ENCODE measurements at places on chromosomes 12 and 14.

GRCh38 chr12:25052914-25053211, 104.0 kb upstream of the BCAT1 start:
- DNase-seq = no peak

- no peak for DNase-seq
These were observed 235 bp downstream of the RAB2B start for GRCh38 chr14:21476523-21476924.

DNA sequence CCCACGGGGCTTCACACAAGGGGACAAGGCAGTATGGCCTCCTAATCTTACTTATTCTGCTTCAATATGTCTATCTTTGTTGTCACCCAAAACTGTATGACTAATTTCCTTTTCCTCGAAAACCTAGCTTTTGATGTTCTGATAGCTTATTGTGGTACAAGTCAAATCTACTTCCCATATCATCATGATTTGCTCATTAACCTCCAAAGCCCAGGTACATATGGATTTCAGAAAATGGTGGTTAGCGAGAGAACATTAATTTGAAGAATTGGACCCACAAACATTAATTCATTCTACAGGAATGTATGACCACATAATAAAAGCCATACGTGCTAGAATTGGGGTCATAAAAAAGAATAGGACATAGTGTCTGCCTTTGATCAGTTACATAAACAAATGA, 412.5 kb downstream of the CCDC91 start:
- DNase-seq = no peak

- DNase-seq = no peak
These were observed 217.1 kb upstream of the AMIGO2 start for GRCh38 chr12:47296828-47297227.

DNA sequence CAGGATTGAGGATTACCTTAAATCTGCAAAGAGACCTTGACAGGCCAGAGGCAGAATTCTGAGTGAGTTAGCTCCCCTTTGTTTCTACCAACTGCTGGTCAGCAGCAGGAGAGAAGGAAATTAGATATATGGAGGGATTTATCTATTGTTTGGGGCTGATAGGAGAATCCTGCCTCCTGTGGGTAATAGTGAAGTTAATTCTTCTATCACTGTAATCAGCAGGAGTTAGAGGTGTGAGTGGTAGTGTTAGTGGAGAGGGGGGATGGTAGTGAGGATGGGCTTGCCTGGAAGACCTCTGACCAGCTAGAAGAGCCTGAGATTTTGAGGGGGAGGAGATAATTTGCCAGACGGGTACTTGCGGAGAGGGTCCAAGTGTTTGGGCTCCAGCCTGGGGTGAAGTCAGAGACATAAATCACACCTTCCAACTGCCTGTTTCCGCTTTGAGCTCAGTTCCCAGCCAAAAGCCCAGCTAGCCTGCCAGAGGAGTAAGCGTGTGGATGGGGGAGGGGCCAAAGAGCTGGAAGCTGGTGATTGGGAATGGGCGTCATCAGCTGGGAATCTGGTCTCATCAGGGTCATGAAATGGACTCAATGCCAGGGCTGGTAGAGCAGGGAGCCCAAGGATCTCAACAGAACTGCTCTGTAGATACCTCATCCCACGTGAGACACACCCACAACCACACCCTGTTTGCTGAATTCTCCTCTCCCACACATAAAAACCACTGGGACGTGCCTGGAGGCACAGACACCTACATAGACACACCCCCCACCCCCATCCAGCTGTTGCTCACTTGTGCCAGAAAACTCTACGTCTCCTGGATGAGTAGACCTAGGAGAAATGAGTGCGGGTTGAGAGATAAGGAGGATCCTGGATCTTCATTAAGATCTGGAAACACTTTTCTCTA, 13.1 kb upstream of the ITGA5 start:
- peak; percentile 91 for DNase-seq
